NCI-H1092 treated with DMSO at 0.1 percent for 48 hours (cell line): ENCODE measurements at places on chromosomes 3 and 15.

- no peak for DNase-seq
Observed at GRCh38 chr15:92161039-92161670, 232.5 kb upstream of the ST8SIA2 start.

DNA sequence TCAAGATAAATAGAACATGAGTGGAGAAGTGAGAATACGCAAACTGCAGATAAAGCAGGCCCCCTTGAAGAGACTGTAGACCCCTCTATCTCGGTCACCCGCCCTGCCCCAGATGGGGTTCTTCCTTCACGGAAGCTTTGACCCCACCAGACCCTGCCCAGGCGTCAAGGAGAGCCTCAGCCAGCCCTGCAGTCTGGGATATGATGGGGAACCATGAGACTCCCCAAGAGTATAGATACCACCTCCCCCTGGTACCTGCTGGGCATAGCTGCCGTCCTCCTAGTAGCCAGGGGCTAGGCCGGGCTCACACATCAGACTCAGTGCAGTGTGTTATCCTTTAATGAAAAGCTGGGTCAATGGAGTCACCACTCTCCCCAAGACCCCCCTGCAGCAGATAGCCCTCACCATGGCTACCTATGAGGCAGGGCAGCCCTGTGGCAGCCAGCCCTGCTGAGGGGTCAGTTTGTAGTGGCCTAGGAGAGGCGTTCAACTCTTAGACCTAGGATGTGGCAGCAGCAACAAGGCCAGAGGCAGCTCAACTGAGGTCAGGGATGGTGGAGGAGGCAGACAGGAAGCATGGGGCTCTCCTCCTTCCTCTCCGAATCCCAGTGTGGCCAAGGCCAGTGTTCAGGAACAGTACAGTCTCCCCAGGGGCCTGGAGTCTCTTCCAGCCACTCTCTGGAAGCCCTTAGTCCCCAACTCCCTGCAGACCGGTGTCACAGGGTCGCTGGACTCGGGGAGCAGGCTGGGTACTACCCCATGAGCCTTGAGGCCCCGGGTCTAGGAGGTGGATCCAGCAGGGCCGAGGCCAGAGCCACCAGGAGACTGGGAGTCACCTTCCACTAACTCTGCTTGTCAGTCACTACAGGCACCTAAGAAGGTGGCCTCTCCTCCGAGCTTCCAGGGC lies 26.1 kb downstream of the PLXNB1 start:
- no peak for DNase-seq

DNA sequence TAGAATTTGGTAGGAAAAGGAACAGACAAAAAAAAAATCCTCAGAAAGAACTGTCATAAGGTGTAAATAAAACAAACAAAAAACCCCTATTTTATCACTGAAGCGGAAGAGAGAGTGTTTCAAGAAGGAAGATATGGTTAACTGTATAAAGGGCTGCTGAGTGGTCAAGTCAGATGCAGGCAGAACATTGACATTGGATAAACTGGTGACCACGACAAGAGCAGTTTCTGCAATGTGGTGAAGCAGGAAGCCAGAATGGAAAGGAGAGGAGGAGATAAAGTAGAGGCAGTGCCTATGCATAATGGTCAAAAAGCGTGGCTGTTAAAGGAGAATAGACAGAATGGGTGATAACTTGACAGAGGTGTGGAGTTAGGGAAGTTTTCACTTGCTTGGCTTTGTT lies 75.3 kb downstream of the CYP19A1 start:
- no peak for DNase-seq

GRCh38 chr15:29048011-29048410 lies 162.2 kb downstream of the APBA2 start:
- DNase-seq: no peak

DNA sequence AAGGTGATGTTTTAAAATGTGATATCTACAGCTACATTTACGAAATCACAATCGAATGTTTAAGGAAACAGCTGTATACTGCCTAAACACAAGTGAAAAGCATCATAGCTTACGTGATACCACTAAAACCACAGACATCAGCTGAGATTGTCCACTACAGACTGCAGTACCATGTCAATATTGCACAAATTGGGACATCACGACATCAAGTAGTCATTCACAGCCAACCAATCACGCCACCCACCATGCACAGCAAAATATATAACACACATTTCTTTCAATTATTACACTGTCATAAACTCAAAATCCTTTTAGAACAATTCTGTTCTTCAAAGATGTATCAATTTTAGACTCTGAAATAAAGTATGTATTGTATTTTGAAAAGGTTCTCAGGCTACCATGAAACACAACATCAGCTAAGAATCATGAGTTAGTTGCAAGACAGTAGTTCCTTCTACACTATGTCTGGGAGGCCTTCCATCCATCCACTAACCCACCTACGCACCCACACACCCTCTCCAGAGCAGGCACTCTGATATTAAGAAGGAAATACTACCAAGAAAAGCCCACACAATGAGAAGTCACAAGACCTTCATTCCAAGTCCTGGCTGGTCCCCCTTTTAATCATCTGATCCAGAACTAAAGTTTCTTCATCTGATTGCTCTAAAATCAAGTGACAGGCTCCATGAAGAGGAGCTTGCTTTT lies 3.1 kb downstream of the DMXL2 start:
- DNase-seq: no peak

DNA sequence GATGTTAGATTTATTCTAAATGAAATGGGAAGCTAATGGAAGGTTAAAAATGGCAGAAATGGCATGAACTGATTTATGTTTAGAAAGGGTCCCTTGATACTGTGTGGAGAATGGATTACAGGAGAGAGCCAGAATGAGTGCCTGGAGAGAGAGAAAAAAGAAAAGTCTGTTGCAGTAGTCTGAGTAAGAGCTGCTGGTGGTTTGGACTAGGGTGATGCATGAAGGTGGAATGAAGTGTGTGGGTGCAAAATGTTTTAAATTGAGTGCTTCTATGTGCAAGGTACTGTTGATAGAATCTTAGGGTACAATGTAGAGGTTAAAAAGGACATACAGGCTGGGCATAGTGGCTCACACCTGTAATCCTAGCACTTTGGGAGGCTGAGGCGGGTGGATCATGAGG lies 11.4 kb upstream of the MGA start:
- DNase-seq: no peak

GRCh38 chr15:97030251-97030650 lies 699.8 kb downstream of the NR2F2 start:
- DNase-seq: no peak

DNA sequence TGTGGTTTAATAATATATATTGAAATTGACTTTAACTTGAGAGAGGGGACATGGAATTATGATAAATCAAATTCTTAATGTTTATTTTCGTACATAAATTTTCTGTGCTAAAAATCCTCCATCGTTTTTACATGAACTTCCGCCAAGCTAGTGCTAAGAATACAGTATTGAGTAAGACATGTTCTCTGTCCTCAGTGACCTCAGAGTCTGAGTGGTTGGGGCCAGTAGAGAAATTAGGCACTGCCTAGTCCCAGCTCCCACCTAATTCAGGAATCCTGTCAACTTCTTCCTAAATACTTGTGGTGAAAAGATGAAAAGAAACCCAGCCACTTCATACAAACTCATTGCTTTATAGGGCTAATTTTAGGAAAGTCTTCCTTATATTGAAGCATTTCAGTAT lies 110.3 kb downstream of the PPP2R3A start:
- DNase-seq: no peak

DNA sequence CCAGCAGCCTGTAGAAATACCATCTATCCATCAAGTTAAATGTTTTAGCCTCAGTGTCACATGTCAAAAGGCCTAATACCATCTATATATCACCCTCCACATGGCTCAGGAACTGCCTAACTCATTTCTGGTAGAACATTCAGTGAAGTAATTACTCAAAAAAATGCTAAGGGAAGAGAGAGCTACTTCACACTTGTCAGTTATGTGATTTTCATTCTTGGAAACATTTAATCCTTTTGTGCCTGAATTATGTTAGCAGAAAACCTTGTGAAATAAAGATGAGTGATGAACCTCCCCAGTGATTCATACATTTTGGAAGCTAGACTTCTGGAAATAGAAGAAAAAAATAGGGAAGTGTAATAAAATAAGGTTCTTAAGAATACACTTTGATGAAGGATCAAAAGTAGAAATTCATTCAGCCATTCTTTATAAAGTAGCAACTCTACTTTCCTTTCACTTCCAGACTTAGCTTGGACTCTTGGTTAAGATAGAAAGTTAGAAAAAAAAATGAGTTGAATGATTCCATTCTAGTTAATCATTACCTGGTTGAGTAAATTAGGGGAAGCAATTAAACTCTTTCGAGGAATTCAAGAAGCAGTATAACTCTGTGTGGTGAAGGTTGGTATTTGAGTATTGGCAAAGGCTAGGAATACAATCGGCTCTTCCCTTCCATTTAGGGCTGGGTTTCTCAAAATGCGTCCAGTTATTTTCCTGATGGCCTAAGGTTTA lies 3.6 kb downstream of the OTOL1 start:
- DNase-seq: no peak

GRCh38 chr3:138373087-138373735 lies 24.8 kb downstream of the MRAS start:
- no peak for DNase-seq

- DNase-seq: peak; percentile 34
Observed at GRCh38 chr3:150761831-150762661, 923 bp downstream of the SIAH2 start.

DNA sequence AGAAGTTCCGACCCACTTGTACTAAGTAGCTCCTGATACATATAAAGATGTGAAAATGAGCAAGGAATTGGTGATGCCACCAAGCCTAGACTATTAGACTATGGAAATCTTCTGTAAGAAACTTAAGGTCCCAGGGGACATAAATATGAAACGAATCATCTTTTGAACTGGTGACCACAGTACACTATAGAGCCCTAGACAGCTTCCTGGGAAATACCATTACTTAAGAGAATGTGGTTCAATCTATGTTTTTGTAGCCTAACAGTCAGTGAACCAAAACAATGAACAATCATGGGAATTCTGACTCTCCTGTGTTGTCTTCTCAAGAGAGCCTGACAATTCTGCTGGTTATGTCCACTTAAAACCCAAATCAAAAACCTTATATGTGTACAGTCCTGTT lies 191.6 kb downstream of the GREM1 start:
- no peak for DNase-seq

DNA sequence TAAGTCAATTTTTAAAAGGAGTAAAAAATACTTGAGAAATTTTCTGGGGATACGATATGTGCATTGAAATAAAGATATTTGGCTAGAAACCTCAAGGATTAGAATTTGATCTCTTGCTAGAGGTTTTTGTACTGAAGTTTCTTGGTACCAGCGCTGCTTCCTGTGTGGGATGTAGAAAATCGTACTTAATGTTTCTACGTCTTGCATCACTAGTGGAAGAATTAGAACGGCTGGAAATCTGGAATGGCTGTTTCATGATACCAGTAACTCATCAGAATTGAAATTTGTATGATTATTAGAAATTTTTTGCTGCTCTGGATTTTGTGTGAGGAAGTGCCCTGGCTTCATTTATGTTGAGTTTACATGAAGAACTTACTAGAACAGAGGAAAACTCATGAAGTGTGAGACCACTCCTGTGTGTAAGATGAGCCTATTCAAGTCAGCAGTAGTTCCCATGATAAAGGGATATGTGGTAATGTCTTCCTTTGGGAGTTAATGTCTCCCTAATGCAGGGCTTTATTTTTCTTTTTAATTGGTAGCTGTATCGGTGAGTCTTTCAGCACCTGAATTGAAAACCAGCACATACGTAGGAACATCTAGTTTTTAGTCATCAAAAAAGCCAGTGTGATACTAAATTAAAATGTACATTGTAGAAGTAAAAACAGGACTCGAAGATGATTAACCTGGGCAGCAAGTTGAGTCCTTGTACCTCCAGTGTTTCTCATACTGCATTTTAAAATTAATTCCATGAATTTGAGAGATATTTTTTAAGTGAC lies 3.2 kb downstream of the KBTBD8 start:
- DNase-seq: no peak

GRCh38 chr3:122405015-122405414 lies 10.8 kb downstream of the WDR5B start:
- no peak for DNase-seq

DNA sequence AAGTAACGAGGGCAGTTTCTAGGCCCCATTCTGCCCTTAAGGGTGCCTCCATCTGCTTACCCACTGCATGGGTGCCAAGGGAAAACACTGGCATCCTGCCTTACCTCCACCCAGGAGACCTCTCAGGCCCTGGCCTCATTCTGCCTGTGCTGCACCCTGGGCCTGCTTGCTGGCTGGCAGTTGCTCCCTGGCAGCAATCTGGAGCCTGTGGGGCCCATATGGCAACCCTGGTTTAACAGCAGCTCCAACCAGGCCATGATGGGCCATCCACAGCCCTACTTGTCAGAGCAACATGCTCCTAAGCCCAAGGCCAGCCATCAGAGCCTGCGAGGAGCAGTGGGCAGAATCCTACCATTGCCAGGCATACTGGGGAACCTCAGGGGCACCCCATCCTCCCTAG lies 3.7 kb downstream of the C3orf18 start:
- DNase-seq: no peak

- peak; percentile 25 for DNase-seq
Observed at GRCh38 chr3:139353920-139354556, 10.2 kb downstream of the MRPS22 start.

GRCh38 chr3:108088697-108089096 lies 2.1 kb downstream of the CD47 start:
- DNase-seq: peak; percentile 1
